Effector CD8-positive, alpha-beta T cell (primary cell): ENCODE measurements at places on chromosomes 7 and 10.

GRCh38 chr7:98811299-98811698, 58.5 kb downstream of the TMEM130 start:
- no peak for DNase-seq

- no peak for DNase-seq
Observed at GRCh38 chr10:82335831-82336230, 460.8 kb downstream of the NRG3 start.

- DNase-seq = no peak
Observed at GRCh38 chr10:12418000-12418399, 68.7 kb downstream of the CAMK1D start.

- no peak for DNase-seq
Observed at GRCh38 chr10:131811630-131812403, 89.0 kb upstream of the PPP2R2D start.

DNA sequence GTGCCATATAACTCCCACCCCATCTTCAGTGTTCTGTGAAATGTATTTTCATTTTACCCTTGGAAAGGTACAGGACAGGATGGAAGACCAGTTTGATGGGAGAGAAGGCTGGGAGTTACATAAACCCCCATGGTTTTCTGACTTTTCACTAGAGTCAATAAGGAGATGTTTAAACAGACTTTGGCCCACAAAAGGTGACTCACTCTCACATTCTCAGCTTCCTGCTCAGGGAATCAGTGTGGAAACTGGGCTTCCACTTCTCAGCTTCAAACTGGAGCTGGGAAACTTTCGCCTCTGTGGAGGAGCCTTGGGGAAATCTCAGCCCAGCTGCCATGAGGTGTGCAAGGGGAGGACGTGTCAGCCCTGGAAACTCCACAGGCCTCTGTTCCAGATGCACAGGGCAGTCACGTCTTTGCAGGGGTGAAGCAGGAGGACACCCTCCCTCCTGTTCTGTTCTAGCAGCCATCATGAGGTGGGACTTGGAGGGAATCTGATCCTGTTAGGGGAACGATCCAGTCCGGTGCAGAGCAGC, 560.5 kb upstream of the GALNT17 start:
- no peak for DNase-seq

DNA sequence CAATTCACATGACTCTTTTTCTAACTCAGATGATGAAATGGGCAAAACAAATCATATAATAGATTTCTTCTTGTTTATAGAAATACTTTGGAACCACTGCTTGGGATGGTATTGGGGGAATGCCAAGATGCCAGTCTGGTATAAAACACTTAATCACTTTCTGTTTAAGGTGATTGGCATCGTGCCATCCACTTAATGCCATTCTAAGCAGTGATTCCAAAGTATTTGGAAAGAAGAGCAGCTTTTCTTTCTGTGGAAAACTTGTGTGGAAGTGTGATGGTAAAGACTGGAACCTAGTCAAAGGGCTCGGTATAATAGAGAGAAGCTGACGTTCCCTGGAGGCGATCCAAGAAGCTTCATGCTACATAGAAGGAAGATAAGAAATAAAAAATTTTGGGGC, 120.6 kb downstream of the TMEM26 start:
- no peak for DNase-seq

GRCh38 chr10:79926037-79926436, 22.9 kb downstream of the SFTPD start:
- no peak for DNase-seq

- DNase-seq = no peak
Observed at GRCh38 chr10:132576671-132577349, 39.2 kb downstream of the INPP5A start.

- no peak for DNase-seq
Observed at GRCh38 chr7:77200542-77200941, 923 bp upstream of the FGL2 start.

DNA sequence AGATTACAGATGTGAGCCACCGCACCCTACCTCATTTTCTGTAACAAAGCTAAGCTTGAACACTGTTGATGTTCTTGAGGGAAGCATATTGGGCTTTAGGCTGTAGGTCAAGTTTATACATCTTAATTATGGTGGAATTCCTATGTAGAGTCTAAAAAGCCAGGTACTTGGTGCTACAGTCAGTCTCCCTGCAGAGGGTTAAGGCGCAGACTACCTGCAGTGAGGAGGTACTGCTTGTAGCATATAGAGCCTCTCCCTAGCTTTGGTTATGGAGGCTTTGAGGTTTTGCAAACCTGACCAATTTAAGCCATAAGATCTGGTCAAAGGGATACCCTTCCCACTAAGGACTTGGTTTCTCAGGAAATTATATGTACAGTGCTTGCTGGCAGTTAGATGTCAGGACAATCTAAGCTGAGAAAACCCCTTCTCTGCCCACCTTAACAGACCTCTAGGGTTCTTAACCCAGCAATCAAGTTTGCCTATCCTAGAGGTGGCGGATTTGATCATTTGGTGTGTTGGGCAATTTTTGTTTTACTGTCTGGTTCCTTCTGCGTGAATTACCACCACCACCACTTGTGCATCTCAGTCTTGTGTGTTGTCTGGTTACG, 6.0 kb downstream of the PPIA start:
- no peak for DNase-seq

- DNase-seq = no peak
Observed at GRCh38 chr7:30422922-30423321, 55.7 kb downstream of the NOD1 start.
